ENCODE measurements at places on chromosomes 6 and 20.

DNA sequence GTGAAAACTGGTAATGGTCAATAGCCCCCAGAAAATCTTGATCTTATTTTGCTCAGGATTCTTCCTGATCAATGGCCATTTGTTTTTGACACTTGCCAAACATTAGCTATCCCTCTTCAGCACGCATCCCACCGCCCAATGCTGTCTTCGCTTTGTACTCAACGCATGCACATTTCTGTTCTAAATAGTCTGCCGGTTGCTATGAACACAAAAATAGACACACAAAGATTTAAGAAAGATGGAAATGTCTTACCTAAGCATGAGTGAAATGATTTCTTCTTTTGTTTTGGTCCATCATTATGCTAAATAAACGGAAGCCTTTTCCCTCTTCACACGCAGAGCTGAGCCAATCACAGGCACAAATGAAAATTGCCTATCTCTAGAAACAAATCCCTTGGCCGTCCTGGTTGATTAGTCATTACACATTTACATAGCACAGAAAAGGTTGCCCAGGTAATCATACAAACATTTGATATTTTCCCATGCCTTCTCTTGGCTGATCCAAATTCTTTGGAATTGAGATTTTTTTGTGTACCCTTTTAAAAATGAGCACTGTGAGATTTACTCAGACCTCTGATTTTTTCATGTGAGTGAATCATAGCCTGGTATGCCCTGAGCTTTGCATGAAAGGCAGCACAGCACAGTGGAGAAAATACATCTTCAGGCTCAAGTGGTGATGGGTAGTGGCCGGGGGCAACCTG lies 70.5 kb upstream of the FAM184A start:
- no peak for DNase-seq

- DNase-seq, result no peak
These were observed 80.2 kb downstream of the CARMIL1 start for GRCh38 chr6:25359191-25359861.

- no peak for DNase-seq
These were observed 71.4 kb upstream of the PRSS16 start for GRCh38 chr6:27176096-27176495.

- no peak for DNase-seq
These were observed 51.0 kb upstream of the CEP162 start for GRCh38 chr6:84278321-84278998.

GRCh38 chr6:19465256-19465655 lies 371.9 kb upstream of the ID4 start:
- DNase-seq, result peak; percentile 18

DNA sequence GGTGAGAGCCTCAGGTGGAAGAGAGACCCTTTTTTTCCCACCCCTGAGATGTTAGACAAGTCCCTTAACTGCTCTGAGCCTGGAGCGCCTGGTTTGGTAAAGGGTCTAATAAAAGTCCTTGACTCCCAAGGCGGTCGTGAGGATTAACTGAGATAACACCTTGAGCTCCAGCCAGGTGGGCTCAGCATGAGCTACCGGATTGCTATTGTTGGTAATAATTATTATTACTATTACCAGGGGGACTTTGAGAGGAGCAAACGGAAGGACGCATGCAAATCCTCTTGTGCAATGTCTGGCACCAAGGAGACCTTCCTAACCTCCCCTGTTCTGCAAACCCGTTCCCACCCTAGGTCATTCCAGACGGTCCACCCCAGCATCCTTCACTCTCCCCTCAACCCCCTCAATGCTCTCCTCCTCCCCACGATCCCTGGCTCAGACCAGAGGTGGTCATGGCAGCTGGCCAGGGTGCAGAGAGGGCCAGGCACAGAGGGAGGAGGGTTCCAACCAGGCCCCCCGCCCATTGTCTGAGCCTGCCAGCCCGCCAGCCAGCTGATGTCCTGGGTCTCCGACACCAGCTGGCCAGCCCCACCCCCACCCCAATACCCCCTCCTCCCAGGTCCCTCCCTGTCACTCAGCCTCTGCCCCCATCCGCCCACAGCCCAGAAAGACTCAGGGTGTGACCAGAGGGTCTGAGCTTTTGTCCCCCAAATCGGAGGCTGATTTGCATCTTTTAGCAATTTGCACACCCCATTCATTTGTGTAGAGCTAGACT lies 14.3 kb upstream of the CBFA2T2 start:
- DNase-seq, result no peak

DNA sequence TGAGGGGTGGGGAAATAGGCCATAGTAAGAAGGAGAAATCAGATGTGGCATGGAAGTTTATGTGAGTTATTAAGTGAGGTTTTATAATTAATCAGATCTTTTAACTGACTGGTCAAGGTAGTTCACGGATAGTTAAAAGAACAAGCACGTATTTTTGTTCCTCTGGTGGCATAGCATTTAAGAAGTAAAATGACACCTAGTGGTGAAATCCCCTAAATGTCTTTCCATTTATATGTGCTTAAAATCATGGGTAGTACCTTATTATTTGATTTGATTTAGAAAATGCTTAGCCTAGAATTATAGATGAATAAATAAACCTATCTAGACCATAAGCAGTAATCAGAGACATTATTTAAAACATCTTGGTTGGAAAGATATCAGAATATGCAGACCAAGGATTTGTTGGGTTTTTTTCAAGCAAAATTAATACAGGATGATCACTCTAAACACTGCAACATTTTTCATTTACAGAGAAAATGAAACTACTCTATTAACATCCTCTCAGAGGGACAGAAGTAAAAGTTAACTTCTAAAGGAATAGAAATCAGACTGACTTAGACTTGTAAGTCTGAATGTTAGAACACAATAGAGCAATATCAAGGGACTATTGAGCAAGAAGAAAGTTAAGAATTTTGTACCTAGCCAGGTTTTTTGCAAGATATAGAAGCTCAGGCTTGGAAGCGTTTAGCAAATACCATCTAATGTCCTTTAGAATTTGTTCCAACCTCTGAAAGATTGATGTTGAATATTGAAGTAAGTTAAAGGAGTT lies 81.1 kb downstream of the STXBP5 start:
- DNase-seq, result no peak

DNA sequence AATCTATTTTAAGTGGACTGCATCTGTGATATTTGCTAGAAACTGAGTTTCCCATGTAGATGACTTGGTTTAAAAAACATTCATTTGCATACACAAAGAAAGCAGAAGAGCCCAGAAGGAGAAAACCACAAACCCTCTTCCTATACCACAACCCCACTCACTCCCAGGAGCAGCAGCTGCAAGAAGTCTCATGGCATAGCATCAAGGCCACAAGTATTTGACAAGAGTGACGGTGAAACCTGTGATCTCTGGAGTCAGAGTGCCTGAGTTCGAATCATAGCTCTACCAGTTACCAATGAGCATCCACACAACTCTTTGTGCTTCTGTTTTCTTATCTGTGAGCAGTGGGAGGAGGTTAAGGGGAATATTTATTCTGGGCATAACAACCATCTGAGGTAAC lies 44.7 kb upstream of the SIRPG start:
- DNase-seq, result no peak

- DNase-seq, result no peak
These were observed 10.9 kb upstream of the SGK1 start for GRCh38 chr6:134328792-134329191.

DNA sequence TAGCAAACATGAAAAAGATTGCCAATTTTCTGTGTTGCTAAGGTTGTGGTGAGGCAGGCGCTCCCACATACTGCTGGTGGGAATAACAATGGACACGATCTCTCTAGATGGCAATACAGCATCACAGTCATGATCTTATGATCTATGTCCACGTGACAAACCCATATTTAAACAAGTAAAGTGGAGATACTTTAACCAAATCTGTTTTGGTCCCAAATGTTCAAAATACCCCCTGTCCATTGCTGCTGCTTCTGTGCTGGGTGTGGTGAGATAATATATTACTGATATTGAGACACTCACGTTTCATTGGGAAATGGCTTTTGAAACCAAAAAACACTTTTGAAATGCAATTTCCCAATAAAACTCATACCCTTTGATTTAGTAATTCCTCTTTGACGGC lies 23.0 kb downstream of the SIRPD start:
- DNase-seq, result no peak

DNA sequence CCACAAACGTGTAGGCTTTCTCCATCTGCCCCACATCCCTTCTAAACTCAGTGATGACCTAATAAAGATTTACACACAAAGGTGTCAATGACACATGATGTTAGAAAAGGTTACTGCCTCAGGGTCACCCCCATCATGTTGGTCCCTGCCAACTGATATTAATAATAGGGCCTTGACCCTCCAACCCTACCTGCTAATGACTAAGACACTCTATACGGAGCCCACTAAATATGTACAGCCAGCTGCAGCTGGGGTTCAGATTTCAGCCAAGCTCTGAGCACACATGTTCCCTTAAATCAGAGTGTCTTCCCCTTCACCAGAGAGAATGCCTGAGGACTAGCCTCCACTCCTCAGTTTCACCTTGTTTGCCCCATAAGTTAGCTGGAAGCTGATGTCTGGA lies 67.4 kb upstream of the SNRPB2 start:
- DNase-seq, result no peak

GRCh38 chr6:30981942-30982772 lies 1.4 kb upstream of the MUC21 start:
- DNase-seq, result peak; percentile 15

DNA sequence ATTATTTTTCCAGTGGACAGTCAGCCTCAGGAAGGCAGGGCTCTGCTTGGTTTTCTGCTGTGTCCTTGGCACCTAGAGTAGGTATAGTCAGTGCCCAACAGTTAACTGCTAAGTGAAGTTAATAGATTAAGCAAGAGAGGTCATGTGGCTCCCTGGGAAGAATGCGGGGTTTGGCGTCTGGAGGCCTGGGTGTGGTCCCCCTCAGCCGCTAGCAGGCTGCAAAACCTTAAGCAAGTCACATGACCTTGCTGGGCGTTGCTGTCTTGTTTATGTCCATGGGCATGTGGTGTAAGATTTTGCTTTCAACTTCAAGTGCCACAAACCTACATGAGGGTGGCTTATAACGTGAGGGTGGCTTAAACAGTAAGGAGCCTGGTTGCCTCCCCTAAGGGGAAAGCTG lies 75.5 kb upstream of the SCP2D1 start:
- DNase-seq, result no peak

DNA sequence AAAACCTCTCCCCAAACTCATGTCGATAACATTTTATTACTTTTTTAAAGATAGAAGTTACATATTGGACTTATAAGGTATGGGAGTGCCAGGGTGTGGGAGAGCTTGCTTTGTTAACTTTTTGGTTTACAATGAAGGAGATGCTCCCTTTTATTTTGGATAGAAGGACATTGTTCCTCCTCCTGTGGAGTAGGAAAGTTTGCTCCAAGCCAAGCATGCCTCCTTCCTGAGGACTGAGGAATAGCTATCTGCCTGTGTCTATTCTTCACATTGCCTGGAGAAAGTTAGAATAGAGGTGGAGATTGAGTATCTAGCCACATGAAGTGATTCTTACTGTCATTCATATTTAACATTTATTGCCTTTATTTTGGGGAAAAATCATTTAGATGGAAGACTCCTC lies 71.9 kb downstream of the EYA4 start:
- no peak for DNase-seq

DNA sequence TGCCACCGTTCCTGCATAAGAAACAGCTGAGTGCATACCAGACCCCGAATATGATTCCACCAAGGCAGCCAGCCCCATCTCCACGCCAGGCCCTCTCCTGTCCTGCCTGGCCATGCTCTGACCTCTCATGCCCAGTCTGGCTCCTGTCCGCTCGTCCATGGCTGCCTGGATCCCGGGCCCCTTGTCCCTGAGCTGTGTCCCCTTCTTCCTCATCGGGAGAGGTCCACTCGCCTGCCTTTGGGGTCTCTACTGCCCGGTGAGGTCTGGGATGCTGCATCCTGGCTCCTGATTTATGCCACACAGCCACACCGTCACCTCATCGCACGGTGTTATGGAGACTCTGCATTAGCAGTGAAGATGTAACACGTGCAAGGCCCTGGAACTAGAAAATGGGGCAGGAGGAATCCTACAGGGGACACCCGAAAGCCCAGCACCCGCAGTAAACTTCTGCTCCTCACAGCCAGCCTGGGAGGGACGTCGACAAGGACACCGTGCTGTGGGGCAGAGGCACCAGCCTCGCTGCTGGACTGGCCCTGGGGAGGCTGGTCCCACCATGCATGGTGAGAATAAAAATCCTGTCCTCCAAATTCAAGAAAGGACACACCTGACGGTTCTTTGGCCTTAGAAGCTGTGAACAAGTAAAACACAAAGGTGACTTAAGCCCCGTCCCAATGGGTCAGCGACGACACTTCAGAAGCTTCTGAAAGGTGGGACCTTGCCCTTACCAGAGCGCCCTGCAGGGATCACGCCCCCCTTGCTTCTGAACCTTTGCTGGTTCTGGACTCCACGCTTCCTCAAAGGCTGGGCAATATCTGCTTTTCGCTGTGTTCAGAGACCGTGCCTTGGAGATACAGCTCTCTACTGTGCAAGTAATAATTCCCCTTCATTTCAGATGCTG lies 103.0 kb downstream of the DLL1 start:
- no peak for DNase-seq

GRCh38 chr20:35030136-35030535 lies 62.5 kb downstream of the TRPC4AP start:
- no peak for DNase-seq

DNA sequence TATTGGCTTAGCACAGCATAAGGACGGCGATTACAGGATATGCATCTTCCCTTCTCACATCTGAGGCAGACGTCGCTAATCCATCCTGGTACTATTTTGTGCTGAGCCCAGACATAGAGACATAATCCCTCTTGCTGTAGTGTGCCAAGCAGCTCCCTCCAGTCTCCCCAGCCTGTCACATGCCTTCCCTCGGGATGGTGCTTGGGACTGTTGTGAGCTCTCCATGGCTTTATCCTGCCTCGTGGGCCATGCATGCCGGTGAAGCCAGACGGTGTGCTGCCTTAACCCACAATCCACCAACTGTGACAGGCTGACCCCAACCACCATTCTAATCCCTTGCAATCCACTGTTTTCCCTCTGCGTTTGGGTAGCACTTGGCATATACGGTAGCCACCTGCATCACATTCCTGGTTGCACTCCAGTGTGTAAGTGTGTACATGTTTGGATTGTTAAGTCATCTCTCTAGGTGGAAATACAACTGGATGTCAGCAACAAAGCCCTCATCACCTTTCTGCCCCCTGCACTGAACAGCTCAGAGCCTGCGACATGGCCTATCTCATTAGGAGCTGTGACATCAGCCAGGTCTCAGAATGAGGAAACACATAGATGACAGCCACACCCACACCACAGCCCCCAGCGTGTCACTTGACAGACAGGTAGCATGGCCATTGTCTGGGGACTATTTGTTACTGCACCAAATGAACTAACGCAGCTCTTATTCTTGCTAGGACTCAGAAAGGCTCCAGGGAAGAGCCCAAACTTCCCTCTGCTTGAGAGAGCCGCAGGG lies 374.8 kb upstream of the CDH4 start:
- DNase-seq, result no peak

DNA sequence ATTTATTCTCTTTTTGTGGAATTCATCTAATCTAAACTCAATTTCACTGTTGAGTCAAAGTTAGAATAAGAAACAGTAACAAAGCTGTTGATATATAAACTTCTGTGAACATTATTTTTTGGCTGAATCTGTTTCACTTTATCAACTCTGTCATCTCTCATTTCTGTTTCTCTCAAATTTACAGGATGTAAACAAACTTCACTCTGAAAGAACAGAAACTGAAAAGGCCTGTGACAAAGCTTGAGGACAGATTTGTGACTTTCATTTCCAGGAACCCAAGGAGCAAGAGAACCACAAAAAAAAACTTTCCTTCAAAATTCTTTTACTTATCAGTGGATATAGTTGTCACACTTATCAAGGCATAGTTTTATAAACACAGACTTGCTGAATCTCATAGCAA lies 447.9 kb upstream of the OPRM1 start:
- DNase-seq, result no peak

All from right renal pelvis (tissue), 4 donors.